ENCODE measurements at places on chromosomes 5 and 9. TPM values are rescaled to one million over a fixed set of nuclear protein-coding genes. Genes with fewer than 3 reads are reported as not detected.

DNA sequence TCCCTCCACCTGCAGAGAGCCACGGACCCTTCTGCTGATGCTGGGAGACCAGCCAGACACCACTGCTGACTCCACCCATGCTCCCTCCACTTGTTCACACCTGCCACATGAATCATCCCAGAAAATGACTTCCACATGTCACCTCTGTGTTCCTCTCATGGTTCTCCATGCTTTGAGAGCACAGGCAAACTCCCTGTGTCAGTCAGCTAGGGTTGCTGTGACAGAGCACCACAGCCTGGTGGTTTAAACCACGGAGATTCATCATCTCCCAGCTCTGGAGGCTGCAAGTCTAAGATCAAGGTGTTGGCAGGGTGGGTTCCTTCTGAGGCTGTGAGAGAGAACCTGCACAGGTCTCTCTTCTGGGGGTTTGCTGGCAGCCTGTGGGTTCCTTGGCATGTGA, 381.4 kb downstream of the GADD45G start:
- DNase-seq, result no peak
- no peaks in the 10 kb centered on the region for H3K36me3 ChIP-seq
- no peak overlapping the region for H3K27ac ChIP-seq
- H3K27me3 ChIP-seq, result no peaks in the 10 kb centered on the region
- no peak overlapping the region for H3K4me3 ChIP-seq

- no peak overlapping the region for H3K4me3 ChIP-seq
- no peaks in the 10 kb centered on the region for H3K27me3 ChIP-seq
- no peak overlapping the region for H3K27ac ChIP-seq
- no peaks in the 10 kb centered on the region for H3K36me3 ChIP-seq
Measured at GRCh38 chr5:83718195-83718825, 2.3 kb downstream of the HAPLN1 start.

The SH2D3C gene
- 5.6 TPM for total RNA-seq

GRCh38 chr9:84276741-84277140, 63.8 kb downstream of the SLC28A3 start:
- no peak for DNase-seq
- no peak overlapping the region for H3K4me3 ChIP-seq
- no peaks in the 10 kb centered on the region for H3K4me1 ChIP-seq
- no peak overlapping the region for H3K27ac ChIP-seq

DNA sequence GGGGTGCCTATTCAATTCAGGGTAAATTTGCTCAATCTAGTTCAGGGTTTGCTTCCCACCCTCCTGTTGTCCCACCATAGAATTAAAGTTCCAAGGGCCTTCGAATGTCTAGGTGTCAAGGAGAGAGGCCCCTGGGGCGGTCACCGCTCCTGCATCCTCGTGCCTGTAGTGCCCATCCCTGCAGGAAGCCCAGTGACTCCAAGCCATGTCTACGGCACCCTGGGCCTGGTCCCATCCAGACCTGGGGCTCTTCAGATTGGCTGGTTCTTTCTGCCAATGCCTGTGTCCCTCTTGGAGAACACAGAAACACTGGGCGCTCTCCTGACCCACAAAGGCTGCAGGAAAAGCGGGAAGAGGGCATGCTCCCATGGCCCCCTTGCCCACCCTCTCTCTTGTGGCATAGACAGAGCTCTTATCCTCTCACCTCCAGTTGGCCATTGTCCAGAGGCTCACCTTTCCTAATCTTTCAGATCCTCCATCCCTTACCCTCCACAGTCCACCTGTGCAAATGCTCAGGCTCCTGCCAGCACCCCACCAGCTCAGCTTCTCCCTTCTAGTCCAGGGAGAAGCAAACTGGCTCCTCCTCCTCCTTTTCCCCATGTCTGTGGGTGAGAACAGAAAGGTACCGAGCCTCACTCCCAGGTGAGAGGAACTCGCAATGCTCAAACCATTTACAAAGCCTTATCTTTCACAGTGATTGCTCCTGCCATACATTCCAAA, 253.0 kb upstream of the IRX2 start:
- H3K4me1 ChIP-seq, result no peaks in the 10 kb centered on the region
- H3K27me3 ChIP-seq, result no peaks in the 10 kb centered on the region
- H3K4me3 ChIP-seq, result no peak overlapping the region
- no peaks in the 10 kb centered on the region for H3K36me3 ChIP-seq
- no peak overlapping the region for H3K27ac ChIP-seq
- DNase-seq, result no peak

DNA sequence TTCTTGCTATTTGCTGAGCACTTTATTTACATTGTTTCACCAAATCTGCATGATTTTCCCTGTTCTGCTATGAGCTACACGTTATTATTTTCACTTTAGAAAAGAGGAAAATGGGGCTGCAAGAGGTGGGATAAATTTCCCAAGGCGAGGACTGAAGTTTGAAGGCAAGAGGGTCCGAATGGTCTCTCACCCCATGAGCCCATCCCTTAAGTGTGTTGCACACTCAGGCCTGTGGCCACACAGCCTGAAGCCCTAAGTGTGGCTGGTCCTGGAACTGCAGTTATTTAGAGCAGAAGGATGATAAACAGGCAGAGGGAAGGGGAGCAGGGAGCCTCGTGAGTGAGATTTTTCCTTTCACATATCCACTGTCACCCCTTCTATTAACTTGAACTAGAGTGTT, 7.8 kb downstream of the PDE8B start:
- H3K4me1 ChIP-seq, result no peaks in the 10 kb centered on the region
- DNase-seq, result no peak
- H3K27ac ChIP-seq, result no peak overlapping the region
- no peak overlapping the region for H3K4me3 ChIP-seq
- no peaks in the 10 kb centered on the region for H3K36me3 ChIP-seq

DNA sequence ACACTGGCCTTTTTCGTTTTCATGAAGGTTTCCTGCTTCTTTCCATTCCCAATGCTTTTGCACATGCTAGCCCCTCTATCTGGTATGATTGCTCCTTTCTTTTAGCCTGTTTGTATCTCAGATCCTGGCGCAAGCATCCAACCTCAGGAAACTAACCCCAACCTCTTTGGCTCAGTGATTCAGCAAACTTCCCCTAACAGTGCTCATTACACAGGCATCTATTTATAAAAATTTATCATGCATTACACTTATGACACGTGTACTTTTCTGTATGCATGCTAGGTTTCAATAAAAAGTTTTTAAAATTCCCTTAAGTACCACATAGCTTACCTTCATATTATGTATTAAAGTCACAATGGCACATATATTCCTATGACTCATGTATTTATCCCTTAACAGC, 218.9 kb downstream of the EPB41L4A start:
- no peaks in the 10 kb centered on the region for H3K4me1 ChIP-seq
- H3K4me3 ChIP-seq, result no peak overlapping the region
- no peaks in the 10 kb centered on the region for H3K36me3 ChIP-seq
- DNase-seq, result no peak
- no peaks in the 10 kb centered on the region for H3K27me3 ChIP-seq

DNA sequence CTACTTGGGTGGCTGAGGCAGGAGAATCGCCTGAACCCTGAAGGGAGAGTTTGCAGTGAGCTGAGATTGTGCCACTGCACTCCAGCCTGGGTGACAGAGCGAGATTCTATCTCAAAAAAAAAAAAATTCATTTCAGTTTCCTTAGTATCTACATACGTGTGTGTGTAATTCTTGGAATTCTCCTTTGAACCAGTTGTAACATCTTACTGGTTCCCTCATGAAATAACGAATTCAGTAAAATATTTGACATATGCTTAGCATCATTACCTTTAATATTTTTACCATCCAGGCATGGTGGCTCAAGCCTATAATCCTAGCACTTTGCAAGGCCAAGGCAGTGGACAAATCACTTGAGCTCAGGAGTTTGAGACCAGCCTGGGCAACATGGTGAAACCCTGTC, 8.8 kb downstream of the PHYHD1 start:
- no peak overlapping the region for H3K4me3 ChIP-seq
- no peak for DNase-seq
- H3K27ac ChIP-seq, result no peak overlapping the region
- no peaks in the 10 kb centered on the region for H3K27me3 ChIP-seq

DNA sequence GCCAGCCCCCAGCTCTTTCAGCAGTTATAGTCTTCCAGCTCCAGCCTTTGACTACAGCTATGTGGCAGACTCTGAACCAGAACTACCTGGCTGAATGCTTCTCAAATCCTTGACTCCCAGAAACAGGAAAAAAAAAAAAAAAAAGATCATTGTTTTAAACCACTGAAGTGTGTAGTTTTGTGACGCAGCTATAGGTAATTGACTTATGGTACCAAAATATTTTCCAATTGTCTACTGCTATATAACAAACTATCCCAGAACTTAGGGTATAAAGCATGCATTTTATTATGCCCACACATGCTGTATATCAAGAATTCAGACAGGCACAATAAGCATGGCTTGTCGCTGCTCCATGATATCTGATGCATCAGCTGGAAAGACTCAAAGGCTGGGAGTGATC, 127.1 kb upstream of the POC5 start:
- H3K4me1 ChIP-seq, result no peaks in the 10 kb centered on the region
- H3K36me3 ChIP-seq, result no peaks in the 10 kb centered on the region
- H3K4me3 ChIP-seq, result no peak overlapping the region
- H3K27me3 ChIP-seq, result no peaks in the 10 kb centered on the region

The SPATA6L gene
- 6.0 TPM for total RNA-seq

DNA sequence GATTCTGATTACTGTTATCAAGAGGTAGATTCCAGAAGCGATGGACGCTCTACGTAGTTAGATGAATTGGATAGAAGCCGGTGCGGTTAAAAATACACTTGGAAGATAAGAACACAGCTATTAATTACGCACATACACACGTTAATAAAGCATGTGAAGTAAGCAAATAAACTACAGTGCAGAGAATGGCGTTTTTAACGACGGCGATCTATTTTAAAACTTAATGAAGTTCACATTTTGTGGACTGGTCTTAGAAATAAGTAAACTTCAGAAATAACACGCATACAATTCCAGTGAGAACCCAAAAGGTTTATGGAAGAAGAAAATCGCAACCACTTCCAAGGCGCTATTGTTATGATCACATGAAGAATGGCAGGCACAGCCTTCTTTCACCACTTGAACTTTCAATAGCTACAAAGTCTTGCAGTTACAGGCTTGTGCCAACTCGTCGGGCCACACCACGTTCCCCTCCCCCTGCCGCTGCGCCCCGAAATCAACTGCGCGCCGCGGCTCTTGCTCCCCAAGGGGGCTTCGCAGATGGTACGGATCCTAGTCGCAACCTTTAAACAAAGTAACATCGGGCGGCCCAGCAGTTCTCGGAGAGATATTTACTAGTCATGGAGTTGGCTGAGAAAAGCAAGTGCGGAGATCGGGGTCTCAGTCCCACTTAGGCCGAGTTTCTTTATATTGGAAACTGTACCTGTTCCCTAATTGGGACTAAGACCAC, 866 bp upstream of the SEMA6A start:
- H3K27me3 ChIP-seq, result peaks cover 31% of the 10 kb centered on the region
- no peak for DNase-seq
- peak overlapping the region; percentile 21 for H3K27ac ChIP-seq
- no peaks in the 10 kb centered on the region for H3K4me1 ChIP-seq

DNA sequence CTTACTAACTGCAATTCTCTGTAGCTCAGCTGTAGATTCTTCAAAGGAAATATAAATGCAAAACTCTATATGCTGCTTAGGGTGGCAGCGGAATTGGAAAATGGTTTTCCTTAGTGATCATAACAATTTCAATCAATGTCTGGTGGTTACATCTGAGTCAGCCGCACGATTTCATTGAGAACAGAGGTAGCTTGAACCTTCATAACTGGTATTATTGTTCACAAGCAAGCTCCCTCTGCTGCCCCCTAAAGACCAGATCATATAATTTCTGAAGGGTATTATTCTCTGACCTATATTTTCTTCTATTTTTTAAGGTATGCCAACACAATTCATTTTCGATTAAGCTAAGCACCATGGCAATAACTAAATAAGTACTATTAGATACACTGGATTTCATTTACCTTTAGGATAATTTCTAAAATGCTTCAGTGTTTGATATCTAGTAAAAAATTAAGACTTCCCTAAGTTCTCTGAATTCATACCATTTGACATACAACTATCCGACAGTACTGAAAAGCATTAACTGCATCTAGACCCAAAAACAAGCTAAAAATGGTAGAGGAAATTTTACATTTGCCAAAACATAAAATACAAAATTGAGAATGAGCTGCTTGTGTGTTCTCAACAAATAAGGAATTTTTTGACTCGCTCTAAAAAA, 181.1 kb upstream of the SPEF2 start:
- H3K36me3 ChIP-seq, result no peaks in the 10 kb centered on the region
- DNase-seq, result no peak
- no peak overlapping the region for H3K4me3 ChIP-seq
- H3K27me3 ChIP-seq, result no peaks in the 10 kb centered on the region

GRCh38 chr9:117073539-117074341, 341.1 kb downstream of the ASTN2 start:
- no peak overlapping the region for H3K4me3 ChIP-seq
- DNase-seq, result no peak
- H3K27ac ChIP-seq, result no peak overlapping the region
- no peaks in the 10 kb centered on the region for H3K36me3 ChIP-seq
- no peaks in the 10 kb centered on the region for H3K27me3 ChIP-seq

The ITK gene
- total RNA-seq, result 1.2 TPM

The SPATA31A3 gene
- total RNA-seq, result not detected

The BARHL1 gene
- total RNA-seq, result not detected

- H3K27ac ChIP-seq, result no peak overlapping the region
- no peak overlapping the region for H3K4me3 ChIP-seq
- no peaks in the 10 kb centered on the region for H3K36me3 ChIP-seq
- H3K4me1 ChIP-seq, result no peaks in the 10 kb centered on the region
- H3K27me3 ChIP-seq, result no peaks in the 10 kb centered on the region
Measured at GRCh38 chr5:108312258-108312657, 69.6 kb downstream of the FBXL17 start.

The PIP5K1B gene
- total RNA-seq, result not detected

The NR3C1 gene
- total RNA-seq, result 60.1 TPM

The LECT2 gene
- 20.6 TPM for total RNA-seq

- H3K27ac ChIP-seq, result no peak overlapping the region
- no peaks in the 10 kb centered on the region for H3K27me3 ChIP-seq
- H3K36me3 ChIP-seq, result no peaks in the 10 kb centered on the region
- H3K4me3 ChIP-seq, result no peak overlapping the region
- no peak for DNase-seq
Measured at GRCh38 chr5:40601198-40601868, 78.4 kb upstream of the PTGER4 start.

The PHF19 gene
- 8.0 TPM for total RNA-seq

DNA sequence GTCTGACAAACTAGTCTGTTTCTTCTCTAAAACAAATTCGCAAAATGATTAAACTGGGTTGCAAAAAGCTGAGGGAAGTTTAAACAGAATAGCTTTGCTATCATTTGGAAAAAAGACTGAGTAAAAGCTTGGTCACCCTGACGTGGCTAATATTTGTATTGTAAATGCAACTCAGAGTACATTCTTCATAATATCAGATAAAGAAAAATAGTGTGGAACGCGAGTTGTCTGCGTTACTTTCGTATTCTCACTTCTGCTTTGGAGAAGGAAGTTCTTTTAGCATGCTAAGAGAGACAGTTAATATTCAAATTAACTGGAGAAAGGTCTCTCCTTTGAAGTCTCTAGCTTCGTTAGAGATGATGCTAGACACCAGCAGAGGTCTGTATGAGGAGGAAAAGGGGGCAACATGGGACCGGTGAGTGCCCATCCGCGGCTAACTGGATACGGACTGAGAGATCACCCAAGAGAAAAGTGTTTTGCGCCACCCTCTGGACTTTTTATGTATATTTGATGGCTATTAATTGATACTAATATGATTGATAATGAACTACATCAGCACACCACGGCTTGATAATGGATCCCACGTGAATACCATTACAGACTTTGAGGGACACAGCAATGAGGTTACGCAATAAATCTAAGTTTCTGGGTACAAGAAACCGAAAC, 2.9 kb upstream of the CNTRL start:
- H3K4me3 ChIP-seq, result peak overlapping the region; percentile 53
- H3K27ac ChIP-seq, result peak overlapping the region; percentile 55
- H3K4me1 ChIP-seq, result peaks cover 7% of the 10 kb centered on the region
- DNase-seq, result no peak
- H3K27me3 ChIP-seq, result no peaks in the 10 kb centered on the region
